ENCODE measurements at places on chromosomes 6 and 20.

GRCh38 chr6:81909981-81910900 lies 157.8 kb upstream of the TENT5A start:
- DNase-seq = no peak

GRCh38 chr6:73710470-73710869 lies 14.5 kb downstream of the CD109 start:
- DNase-seq = no peak

- DNase-seq = no peak
Observed at GRCh38 chr6:18585032-18585573, 198.0 kb downstream of the RNF144B start.

- no peak for DNase-seq
Observed at GRCh38 chr6:31697555-31697954, 5.6 kb downstream of the ABHD16A start.

- no peak for DNase-seq
Observed at GRCh38 chr6:89567630-89568390, 70.7 kb downstream of the LYRM2 start.

DNA sequence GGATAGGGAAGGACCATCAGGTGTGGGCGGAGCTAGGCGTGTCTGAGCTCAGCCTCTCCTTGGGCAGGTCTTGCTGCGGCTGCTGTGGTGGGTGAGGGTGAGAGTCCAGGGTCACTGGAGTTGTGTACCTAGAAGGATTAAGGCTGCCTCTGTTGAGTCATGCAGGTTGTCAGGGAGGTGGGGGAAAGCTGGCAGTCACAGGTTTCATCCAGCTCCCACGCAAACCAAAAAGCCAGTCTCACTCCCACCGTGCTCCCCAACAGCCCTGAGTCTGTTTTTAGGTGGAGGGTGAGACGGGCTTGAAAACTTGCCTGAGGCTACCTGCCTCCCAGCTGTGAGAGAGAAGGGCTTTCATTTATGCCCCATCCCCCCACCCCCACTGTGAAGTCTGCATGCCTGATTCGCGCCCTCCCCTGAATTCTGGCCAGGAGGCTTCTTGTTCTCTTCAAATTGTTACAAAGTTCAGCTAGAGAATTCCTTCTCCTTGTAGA lies 161.5 kb downstream of the MYLK4 start:
- DNase-seq = no peak

DNA sequence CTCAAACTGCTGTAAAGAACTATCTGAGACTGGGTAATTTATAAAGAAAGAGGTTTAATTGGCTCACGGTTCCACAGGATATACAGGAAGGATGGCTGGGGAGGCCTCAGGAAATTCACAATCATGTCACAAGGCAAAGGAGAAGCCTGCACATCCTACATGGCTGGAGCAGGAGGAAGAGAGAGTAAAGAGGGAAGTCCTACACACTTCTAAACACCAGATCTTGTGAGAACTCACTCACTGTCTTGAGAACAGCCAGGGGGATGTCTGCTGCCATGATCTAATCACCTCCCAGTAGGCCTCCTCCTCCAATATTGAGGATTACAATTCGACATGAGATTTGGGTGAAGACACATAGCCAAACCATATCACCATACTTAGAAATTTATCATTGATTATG lies 1307.0 kb upstream of the GJE1 start:
- no peak for DNase-seq

- no peak for DNase-seq
Observed at GRCh38 chr20:61524951-61525666, 273.0 kb downstream of the CDH4 start.
